ENCODE measurements at places on chromosomes 11 and 22.

GRCh38 chr11:104191124-104191523 is 27.2 kb upstream of the PDGFD start:
- peak; percentile 49 for DNase-seq

DNA sequence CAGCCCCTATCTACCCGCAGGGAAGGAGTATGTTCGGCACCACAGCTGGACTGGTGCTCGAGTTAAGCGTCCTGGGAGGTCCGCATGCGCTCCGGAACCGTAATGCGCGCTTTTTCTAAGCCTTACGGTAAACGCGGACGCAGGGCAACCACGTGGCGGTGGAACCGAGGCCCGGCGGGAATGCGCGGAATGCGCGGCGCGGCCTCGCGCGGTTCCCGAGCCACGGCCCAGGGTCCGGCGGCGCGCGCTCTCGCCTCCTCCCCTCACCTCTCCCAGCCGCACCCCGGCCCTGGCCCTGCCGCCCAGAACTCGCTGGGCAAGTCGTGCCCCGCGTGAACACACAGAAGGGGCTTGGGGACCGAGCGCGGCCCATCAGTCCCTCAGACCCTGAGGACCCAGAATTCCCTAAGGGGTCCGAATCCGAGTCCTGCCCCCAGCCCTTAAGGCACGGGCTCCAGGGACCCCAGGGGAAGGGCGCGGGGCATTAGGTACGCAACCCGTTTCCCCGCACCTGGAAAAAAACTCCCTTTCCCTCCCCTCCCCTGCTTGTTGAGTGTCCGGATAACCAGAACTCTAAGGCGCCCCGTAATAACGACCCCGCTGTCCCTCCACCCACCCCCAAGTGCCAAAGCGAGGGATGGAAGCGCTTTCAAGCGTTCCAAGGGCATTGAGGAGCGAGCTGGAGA is 4.3 kb upstream of the CCND1 start:
- DNase-seq = peak; percentile 90

DNA sequence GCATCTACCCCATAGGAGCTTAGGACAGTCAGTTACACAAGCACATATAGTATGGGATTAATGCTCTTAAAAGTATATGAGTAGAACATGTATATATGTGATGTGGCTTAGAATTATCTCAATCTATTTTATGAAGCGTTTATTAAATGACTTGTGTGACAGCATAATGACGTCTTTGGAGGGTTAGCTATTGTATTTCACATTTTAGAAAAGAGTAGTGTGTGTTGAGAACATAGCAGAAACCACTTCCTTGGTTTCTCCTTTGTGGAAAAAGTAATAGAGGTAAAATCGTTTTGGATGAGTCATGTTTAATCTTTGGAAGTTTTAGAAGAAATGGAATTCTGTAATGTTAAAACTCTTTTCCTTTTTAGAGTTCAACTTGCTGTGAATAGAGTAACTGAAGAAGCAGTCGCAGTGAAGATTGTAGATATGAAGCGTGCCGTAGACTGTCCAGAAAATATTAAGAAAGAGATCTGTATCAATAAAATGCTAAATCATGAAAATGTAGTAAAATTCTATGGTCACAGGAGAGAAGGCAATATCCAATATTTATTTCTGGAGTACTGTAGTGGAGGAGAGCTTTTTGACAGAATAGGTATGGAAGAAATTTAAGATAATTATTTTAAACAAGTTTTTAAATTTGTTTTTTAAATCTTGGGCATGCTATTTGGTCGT is 2.4 kb downstream of the CHEK1 start:
- DNase-seq = peak; percentile 31

DNA sequence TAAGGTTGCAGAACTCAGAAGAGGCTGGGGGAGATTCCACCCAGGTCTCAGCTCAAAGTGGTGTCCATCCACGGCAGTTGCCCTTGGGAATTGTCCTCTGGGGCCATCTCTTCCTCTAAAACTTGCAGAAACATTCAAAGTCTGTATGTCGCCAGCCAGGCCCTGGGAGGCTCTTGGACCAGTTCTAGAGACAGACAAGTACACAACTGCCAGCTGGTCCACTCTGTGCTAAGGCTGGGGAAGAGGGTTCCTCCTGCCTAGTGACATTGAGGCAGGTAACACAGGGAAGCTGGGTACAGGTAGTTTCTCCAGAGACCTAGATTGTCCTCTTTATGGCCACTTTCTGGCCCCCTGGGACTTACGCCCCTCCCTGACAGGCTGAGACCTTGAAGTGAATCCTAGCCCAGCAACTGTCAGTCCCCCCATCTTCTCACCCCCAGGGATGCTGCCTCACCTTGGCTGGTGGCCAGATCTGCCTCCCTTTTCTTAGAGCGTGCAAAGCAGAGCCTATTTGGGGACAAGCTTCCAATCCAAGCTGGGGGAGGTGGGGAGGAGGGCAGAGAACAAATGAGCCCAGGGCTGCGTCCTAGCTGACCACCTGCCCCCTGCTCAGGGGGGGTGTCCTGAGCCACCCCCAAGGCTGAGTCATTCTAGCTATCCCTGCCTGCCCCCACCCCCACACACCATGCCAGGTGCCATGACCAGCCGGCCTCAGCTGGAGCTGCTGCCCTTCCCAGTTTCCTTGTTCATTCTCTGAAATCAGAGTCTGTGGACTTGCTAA is 8.4 kb downstream of the FAM83F start:
- no peak for DNase-seq

GRCh38 chr11:121153472-121153871 is 52.4 kb downstream of the TECTA start:
- DNase-seq = no peak
